ENCODE measurements at places on chromosomes 3 and 15. TPM values are rescaled to one million over a fixed set of nuclear protein-coding genes. Genes with fewer than 3 reads are reported as not detected.

DNA sequence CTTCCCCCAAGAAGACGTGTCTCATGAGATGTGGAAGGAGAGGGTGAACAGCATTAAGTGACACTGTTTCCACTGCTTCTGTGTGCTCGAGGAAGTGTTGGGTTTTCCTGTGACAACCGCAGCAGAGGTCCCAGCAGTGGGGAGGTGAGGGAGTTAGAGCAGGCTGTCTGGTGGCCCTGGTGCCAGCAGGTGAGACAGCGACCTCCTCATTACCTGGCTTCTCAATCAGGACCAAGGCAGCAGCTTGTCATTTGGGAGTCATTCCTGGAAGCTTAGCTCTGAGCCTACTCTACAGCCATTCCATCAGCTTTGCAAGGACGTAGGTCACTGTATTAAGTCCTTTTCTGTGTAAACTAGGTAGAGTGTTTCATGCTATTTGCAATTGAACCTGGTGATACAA is 63.3 kb upstream of the RGMA start:
- no peak overlapping the region for H3K4me3 ChIP-seq
- H3K4me1 ChIP-seq = peaks cover 4% of the 10 kb centered on the region
- no peak overlapping the region for H3K27ac ChIP-seq
- no peaks in the 10 kb centered on the region for H3K27me3 ChIP-seq
- no peak for DNase-seq

DNA sequence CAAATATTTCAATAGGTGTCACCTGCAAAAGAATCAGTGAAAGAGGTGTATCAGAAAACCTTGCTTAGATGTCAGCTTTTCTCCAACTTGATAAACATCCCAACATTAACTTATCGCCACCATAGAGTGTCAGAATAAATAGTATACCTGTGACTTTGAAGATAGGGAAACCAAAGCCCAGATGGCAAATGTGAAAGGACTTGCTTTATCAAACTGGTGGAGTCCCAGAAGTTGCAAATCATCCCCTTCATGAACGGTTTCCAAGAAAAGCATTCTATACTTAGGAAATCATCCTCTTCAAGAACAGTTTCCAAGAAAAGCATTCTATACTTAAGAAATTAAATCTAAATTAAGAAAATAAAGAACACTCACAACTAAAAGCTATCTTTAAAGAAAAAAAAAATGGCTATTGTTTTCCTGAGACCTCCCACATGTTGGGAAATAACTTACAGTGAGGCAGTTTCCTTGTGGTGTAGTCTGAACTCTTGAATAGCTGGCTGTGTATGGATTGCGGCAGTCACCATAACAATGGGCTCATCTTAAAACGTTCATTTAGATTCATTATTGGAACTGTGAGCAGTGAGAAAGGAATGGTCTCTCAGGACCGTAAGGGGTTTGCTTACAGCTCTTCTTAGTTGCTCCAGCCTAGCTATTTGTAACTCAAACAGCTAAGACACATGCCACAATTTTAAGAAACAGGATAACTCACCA is 56.5 kb downstream of the GHSR start:
- no peaks in the 10 kb centered on the region for H3K27me3 ChIP-seq
- H3K4me1 ChIP-seq = peaks cover 8% of the 10 kb centered on the region
- no peak overlapping the region for H3K27ac ChIP-seq
- DNase-seq = no peak

- H3K27me3 ChIP-seq = no peaks in the 10 kb centered on the region
- H3K4me3 ChIP-seq = no peak overlapping the region
- H3K36me3 ChIP-seq = no peaks in the 10 kb centered on the region
- peak overlapping the region; percentile 71 for H3K27ac ChIP-seq
- DNase-seq = no peak
Observed at GRCh38 chr3:138364356-138365252, 16.2 kb downstream of the MRAS start.

GRCh38 chr15:84881520-84881830 is 3.0 kb upstream of the SLC28A1 start:
- H3K27me3 ChIP-seq = no peaks in the 10 kb centered on the region
- H3K4me1 ChIP-seq = no peaks in the 10 kb centered on the region
- H3K36me3 ChIP-seq = no peaks in the 10 kb centered on the region
- H3K27ac ChIP-seq = no peak overlapping the region
- no peak for DNase-seq

- DNase-seq = no peak
- no peaks in the 10 kb centered on the region for H3K27me3 ChIP-seq
- H3K4me1 ChIP-seq = no peaks in the 10 kb centered on the region
- no peak overlapping the region for H3K4me3 ChIP-seq
- H3K27ac ChIP-seq = no peak overlapping the region
Observed at GRCh38 chr3:171585039-171585438, 124.8 kb upstream of the TNIK start.

GRCh38 chr3:141255137-141255845 is 23.7 kb downstream of the PXYLP1 start:
- no peak overlapping the region for H3K27ac ChIP-seq
- DNase-seq = no peak

- H3K27me3 ChIP-seq = no peaks in the 10 kb centered on the region
- peaks cover 7% of the 10 kb centered on the region for H3K36me3 ChIP-seq
- peak overlapping the region; percentile 94 for H3K27ac ChIP-seq
- no peak for DNase-seq
- peaks cover 22% of the 10 kb centered on the region for H3K4me1 ChIP-seq
Observed at GRCh38 chr15:42737529-42738328, 801 bp upstream of the CDAN1 start.

- DNase-seq = peak; percentile 66
- H3K36me3 ChIP-seq = no peaks in the 10 kb centered on the region
- H3K4me1 ChIP-seq = peaks cover 6% of the 10 kb centered on the region
- peak overlapping the region; percentile 68 for H3K4me3 ChIP-seq
- no peaks in the 10 kb centered on the region for H3K27me3 ChIP-seq
- peak overlapping the region; percentile 82 for H3K27ac ChIP-seq
Observed at GRCh38 chr3:48656061-48656840, 6.4 kb downstream of the CELSR3 start.

DNA sequence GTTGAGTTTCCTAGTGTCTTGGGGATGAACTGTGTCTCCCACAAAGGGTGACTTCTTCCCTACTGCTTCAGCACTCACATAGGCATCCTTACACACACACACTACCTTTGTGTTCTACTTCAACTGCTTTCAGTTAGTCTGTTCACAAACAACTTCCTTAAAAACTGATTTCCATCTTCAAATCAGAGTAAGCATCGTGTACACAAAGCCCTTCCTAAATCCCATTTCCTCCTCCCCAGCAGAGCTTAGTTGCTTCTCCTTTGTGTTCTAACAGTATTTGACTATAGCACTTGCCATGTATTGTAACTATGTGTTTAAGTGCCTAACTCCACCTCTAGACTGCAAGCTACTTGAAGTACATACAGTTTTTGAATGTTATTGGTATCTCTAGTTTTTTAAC is 71.7 kb downstream of the TNIK start:
- no peaks in the 10 kb centered on the region for H3K27me3 ChIP-seq
- no peaks in the 10 kb centered on the region for H3K36me3 ChIP-seq
- H3K27ac ChIP-seq = no peak overlapping the region
- no peak overlapping the region for H3K4me3 ChIP-seq
- no peaks in the 10 kb centered on the region for H3K4me1 ChIP-seq

DNA sequence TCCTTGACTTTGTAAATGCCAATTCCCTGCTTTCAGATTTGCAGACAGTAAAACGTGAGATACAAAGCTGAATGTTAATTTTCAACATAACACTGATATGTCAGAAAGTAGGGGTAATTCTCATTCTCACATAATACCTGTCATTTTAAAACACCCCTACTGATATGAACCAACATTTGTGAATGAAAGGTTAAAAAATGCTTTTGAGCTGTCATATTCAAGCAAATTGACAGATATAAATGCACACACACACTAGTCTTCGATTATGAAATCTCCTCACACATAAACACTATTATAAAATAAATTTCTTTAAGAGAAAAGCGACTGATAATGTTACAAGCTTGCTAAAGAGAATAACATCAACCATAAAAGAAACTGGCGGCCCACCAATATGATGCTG is 128.8 kb downstream of the PEAK1 start:
- no peaks in the 10 kb centered on the region for H3K4me1 ChIP-seq
- no peak for DNase-seq
- no peaks in the 10 kb centered on the region for H3K36me3 ChIP-seq
- no peak overlapping the region for H3K4me3 ChIP-seq
- no peaks in the 10 kb centered on the region for H3K27me3 ChIP-seq
- no peak overlapping the region for H3K27ac ChIP-seq

DNA sequence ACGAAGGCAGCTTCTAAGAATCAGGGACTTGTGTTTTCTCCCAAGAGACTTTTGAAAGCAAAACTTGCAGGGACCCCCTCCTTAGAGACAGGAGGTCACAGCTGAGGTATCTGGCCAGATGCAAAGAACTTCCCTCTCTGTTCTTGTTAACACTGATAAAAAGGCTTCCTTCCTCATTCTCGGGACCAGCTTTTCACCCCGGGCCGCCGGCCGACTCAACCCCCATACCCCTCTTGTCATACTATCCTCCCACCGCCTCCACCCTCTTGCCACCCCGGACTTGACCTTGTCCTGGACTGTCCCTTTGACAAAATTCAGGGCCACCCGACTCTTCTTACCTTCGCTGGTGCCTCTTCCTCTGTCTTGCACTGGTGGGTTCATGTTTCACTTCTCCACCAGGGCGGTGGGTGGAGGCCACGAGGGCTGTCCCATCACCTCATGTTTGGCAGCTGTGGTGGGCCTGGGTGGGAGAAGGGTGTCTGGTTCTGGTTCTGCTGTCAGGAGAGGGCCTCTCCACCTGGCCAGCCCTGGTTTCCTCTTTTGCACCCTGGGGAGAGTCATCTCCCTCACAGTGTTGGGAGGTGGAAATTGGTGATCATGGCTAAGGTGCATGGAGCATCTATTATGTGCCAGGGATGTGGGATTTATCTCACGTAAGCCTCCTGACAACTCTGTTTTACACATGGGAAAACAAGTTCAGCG is 32.5 kb downstream of the BHLHE40 start:
- peaks cover 19% of the 10 kb centered on the region for H3K4me1 ChIP-seq
- no peak overlapping the region for H3K27ac ChIP-seq
- H3K4me3 ChIP-seq = no peak overlapping the region
- H3K36me3 ChIP-seq = no peaks in the 10 kb centered on the region
- no peak for DNase-seq
- H3K27me3 ChIP-seq = no peaks in the 10 kb centered on the region

P2RY14 gene
- 7.1 TPM for total RNA-seq

SHC4 gene
- 47.7 TPM for total RNA-seq

SLC12A8 gene
- 0.78 TPM for total RNA-seq

ADGRG7 gene
- total RNA-seq = not detected

FETUB gene
- total RNA-seq = not detected

WDR76 gene
- 7.5 TPM for total RNA-seq

NMNAT3 gene
- total RNA-seq = 11.7 TPM

GPR160 gene
- 2.4 TPM for total RNA-seq

MELTF gene
- 7.3 TPM for total RNA-seq

TTLL13 gene
- total RNA-seq = not detected

ERC2 gene
- 0.84 TPM for total RNA-seq

ACAN gene
- total RNA-seq = 0.60 TPM

SNX22 gene
- 37.5 TPM for total RNA-seq

SPINK8 gene
- not detected for total RNA-seq
